ENCODE measurements at places on chromosomes 2 and 18.

DNA sequence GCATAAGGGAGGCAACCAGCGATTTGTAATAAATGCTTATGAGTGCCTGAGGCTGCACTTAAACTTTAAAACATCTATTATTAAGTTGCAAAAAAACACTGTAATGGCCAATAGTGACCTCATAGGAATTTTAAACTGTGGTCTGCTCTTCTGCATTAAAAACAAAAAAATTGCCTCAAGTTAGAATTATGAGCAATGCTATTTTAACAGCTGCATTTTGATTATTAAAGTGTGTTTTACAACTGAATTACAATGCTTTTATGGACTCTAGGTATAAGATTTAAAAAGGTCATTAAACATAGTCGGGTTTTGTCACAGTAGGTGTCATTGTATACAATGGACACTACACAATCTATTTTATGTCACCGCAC, 528.7 kb upstream of the FANCL start:
- no peak for DNase-seq

DNA sequence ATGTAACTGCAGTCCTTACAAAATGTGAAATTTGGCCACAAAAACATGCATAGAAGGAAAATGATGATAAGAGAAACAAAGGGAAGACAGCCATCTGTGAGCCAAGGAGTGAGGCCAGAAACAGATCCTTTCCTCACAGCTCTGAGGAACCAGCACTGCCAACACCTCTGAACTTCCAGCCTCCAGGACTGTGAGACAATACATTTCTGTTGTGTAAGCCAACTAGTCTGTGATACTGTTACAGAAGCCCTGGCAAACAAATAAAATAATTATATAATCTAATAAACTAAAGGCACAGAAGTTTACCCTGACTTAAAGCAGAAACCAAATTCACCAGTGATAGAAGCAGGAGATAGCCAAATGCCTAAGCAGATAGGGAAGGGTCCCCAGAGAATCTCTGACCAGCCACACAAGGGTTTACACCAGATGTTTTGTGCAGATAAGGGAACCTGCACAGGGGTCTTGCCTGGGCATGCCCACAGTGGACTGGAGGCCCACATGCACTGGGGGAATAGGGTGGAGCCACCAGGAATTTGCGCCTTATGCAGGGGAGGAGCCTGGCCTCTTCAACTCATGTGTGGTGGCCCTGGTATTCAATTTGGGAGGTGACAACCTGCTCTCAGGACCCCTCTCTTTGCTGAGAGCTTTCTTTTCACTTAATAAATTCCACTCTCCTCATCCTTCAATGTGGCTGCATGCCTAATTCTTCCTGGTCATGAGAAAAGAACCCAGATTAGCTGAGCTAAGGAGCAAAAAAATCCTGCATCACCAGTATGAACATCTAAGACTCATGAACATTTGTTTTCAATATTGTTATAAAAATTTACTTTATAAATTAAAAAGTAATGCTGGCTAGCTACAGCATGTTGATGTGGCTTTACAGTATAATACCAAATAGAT, 3.8 kb upstream of the GCC2 start:
- DNase-seq, result no peak

GRCh38 chr18:74084184-74084855, 63.3 kb downstream of the FBXO15 start:
- DNase-seq, result no peak

DNA sequence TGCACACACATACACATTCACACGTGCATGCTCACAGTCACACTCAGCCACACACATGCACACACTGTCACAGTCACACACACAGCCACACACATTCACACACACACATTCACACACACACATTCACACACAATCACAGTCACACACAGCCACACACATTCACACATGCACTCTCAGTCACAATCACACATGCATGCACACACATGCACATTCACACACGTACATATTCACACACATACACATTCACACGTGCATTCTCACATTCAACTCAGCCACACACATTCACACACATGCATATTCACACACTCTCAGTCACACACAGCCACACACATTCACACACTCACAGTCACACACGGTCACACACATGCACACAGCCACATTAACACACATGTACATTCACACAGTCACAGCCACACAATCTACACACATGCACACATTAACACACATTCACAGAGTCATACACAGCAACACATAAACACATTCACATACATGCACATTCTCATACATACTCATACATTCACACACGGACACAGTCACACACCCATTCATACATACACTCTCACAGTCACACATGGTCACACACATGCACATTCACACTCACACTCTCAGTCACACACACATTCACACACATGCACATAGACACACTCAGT, 239.8 kb downstream of the EIPR1 start:
- no peak for DNase-seq

DNA sequence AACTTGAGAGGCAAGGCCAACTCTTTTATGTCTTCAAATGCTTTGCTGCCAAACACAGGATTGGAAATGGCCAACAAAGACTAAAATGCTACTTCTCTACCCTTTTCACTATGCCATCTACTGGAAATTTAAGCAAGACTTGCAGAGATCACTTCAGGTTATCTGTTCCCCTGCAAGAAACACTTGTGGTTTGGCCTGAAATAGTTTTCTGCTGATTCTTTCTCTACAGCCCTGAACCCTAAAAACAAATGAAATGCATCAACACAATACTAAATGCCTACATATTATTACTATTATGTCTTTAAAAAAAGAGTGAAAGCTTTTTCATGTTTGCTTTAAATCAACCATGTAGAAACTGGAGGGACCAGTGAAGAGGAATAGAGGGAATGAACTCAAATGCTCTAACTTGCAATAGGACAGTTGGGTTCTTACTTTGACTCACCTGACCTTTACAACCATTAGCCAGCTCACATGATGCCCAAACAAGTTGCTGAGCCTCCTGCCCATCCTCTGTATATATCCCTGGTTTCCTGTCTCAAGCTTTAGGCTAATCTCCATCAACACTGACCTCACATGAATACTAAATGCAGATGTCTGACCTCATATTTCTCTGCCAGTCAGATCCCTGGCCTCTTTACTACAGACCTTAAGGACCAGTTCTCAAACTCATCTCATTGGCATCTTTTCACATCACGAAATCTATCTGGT, 17.5 kb upstream of the ADAM17 start:
- DNase-seq, result no peak

DNA sequence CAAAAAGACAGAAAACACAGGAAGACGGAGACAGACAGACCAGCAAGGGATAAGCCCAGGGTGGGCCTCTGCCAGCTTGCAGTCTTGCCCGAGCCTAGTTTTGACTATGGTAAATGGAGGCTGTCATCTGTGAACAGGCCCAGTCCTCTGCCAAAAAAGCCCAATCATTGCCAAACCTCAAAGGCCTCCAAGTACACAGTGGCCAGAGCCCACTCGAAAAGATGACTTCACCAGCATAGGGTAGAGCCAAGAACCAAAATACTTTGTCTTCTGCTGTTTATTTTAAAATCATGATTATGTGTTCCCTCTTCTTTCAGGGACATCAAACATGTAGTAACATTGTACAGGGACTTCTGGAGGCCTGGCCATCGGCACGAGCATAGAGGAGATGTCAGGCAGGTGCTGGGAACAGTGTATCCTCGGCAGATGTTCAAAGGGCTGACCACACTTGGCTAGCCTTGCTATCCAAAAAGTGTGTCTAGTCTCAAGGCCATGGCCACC, 66.0 kb downstream of the TTC32 start:
- no peak for DNase-seq

DNA sequence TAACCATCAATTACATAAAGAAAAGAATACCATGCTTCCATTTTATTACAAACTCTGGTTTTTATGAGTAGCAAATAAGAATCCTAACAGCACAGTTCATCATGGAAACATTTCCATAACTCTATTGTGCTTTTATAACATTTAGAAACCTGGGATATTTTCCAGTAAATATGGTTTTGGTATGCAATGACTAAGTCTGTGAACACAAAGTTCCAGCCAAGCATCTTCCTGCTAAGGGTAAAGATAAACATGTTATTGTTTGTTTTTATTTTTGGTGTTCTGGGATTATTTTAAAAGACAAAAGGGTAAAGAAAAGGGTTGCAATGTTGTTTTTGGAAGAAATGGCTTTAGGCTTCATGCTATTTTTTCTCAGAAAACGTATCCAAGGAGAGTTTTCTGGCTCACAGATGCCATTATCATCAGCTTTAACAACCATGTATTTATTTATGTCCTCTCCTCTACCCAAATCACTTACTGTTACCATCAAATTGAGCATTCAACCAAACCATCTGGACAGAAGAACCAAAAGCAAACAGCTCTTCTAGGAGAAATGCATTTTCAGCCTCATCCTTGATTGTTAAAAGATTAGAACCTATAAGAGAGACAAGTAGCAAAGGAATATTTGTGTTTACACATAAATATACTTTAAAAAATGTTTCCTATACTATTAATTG, 116.0 kb downstream of the PLA2R1 start:
- no peak for DNase-seq

DNA sequence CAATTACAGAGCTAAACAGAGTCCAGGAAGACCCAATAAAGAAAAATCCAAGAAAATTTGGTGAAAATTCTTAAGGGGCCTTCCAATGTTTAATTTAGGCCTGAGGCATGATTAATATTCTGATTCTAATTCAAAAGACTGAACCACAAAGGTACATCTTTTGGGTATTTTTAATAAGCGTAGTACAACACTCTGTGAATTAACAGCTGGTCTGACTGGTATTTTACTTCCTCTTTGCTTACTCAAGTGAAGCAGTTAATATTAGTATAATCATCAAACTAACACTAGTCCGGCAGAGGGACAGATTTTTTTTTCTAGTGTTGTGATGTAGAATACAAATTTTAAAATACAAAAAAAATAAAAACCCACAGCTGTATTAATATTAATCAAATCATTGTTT, 652.9 kb downstream of the NR4A2 start:
- no peak for DNase-seq

GRCh38 chr2:138814123-138814898, 34.1 kb upstream of the NXPH2 start:
- DNase-seq, result no peak

- no peak for DNase-seq
Measured at GRCh38 chr2:201058914-201059313, 12.6 kb downstream of the HYCC2 start.

DNA sequence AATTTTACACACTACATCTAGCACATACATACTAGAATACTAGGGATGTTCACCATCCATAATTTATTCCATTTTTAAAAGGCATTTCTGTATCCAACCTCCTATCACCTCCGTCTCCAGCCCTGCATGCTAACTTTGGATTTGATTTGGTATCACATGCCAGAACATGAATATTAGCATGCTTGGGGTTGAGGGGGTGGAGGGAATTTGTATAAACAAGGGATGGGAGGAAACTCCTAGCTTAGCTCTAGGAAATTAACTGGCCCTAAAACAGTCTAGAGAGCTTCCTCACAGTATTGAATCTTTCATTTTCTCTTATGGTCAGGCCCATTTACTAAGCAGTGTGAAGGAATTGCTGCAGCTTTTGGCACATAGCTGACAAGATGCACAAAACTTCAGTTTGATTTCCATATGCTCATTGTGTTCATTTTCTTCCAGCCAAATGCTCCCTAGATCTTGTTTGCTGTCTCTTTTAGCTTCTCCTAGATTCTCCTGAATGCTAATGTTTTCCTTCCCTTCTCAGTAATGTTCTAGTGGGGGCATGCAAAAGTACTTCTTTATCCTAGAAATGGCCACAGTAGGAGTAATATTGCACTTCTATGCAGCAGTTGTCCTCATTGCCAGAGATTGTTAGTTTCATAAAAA, 135.2 kb downstream of the VWC2L start:
- no peak for DNase-seq

GRCh38 chr2:11320698-11321492, 23.5 kb downstream of the ROCK2 start:
- DNase-seq, result no peak

GRCh38 chr2:20543469-20544152, 96.7 kb downstream of the RHOB start:
- no peak for DNase-seq

GRCh38 chr2:58665154-58665553, 424.0 kb upstream of the FANCL start:
- DNase-seq, result no peak

DNA sequence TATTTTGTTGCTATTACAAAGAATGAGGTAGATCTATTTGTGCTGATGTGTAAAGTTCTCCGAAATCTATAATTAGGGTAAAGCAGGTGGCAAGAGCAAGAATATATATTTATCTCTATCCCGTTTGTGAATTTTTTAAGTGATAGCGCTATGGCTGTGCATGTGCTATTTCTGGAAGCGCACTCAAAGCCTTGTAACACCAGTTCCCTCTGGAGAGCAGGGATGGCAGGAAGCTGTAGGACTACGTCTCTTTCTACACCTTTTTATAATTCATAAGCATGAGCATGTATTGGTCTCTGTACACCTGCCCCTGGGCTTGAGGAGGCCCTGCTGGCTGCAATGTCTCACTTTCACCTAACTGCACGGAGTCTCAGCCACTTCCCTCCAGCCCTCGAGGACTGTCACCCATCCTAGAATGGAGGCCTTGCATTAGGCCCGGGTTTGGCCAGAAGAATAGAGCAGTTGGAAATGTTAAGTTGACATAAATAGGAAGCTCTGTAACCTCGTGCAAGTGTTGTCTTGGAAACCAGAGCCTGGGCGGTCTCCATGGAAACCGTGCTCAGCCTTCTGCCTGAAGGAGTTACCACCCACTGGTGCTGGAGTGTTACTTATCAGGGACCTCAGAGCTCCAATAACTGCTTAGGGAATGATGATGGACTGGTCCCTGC, 20.9 kb downstream of the ITM2C start:
- no peak for DNase-seq

- DNase-seq, result no peak
Measured at GRCh38 chr2:206031950-206032567, 53.9 kb downstream of the INO80D start.

DNA sequence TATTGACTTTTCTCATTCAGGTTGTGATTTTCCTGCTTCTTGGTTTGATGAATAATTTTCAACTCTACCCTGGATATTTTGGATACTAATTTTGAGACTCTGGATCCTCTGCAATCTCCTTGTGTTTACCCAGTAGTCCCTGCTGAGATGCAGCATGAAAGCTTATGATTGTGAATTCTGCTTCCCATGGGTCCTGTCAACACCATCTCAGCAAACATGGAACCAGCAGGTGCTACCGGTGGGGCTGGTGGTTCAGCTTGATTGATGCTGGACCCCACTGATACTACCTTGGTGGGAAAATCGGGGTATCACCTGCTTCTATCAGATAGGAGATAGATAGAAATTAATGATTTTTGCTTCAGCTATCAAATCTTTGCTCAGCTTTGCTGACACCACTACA, 81.1 kb downstream of the SOWAHC start:
- DNase-seq, result no peak

GRCh38 chr2:174551697-174552096, 45.9 kb downstream of the WIPF1 start:
- no peak for DNase-seq
